ENCODE measurements at places on chromosomes 13 and 19. TPM values are rescaled to one million over a fixed set of nuclear protein-coding genes. Genes with fewer than 3 reads are reported as not detected.

FGF21 gene
- polyA plus RNA-seq: not detected

PDE4C gene
- 2.8 TPM for polyA plus RNA-seq

RXFP2 gene
- polyA plus RNA-seq: not detected

DENND1C gene
- polyA plus RNA-seq: 0.68 TPM

SWSAP1 gene
- polyA plus RNA-seq: 1.9 TPM

DHDH gene
- polyA plus RNA-seq: not detected

WDR87 gene
- polyA plus RNA-seq: not detected

URAD gene
- polyA plus RNA-seq: not detected

MICU2 gene
- polyA plus RNA-seq: 70.6 TPM

ZNF433 gene
- polyA plus RNA-seq: 4.0 TPM

ALOX5AP gene
- polyA plus RNA-seq: 1.9 TPM

BCL2L12 gene
- 15.1 TPM for polyA plus RNA-seq

HIPK4 gene
- 0.05 TPM for polyA plus RNA-seq

MYH14 gene
- polyA plus RNA-seq: 73.6 TPM

FGF14 gene
- 0.54 TPM for polyA plus RNA-seq

METTL21C gene
- not detected for polyA plus RNA-seq

ELL gene
- polyA plus RNA-seq: 9.3 TPM

NDUFA13 gene
- 1,226 TPM for polyA plus RNA-seq

SIGLEC10 gene
- 0.77 TPM for polyA plus RNA-seq

C1QTNF9 gene
- 1.8 TPM for polyA plus RNA-seq

ZFP28 gene
- 3.8 TPM for polyA plus RNA-seq

KIR3DL2 gene
- polyA plus RNA-seq: not detected

CYP4F22 gene
- polyA plus RNA-seq: not detected

FFAR2 gene
- polyA plus RNA-seq: 0.11 TPM

RNF225 gene
- polyA plus RNA-seq: not detected

CEACAM20 gene
- not detected for polyA plus RNA-seq

All from right cardiac atrium (tissue), 5 donors.